ENCODE measurements at places on chromosomes 1 and 21. TPM values are rescaled to one million over a fixed set of nuclear protein-coding genes. Genes with fewer than 3 reads are reported as not detected.

DDX20 gene
- 9.5 TPM for total RNA-seq

IL24 gene
- 0.22 TPM for total RNA-seq

MIGA1 gene
- 5.9 TPM for total RNA-seq

UTS2 gene
- total RNA-seq = not detected

VHLL gene
- not detected for total RNA-seq

E2F2 gene
- total RNA-seq = 3.4 TPM
